NCI-H1048 (cell line): ENCODE measurements at places on chromosomes 7 and 10.

GRCh38 chr10:80382989-80383388, 25.4 kb upstream of the PRXL2A start:
- no peak for DNase-seq

GRCh38 chr7:146902728-146903127, 786.1 kb downstream of the CNTNAP2 start:
- no peak for DNase-seq

DNA sequence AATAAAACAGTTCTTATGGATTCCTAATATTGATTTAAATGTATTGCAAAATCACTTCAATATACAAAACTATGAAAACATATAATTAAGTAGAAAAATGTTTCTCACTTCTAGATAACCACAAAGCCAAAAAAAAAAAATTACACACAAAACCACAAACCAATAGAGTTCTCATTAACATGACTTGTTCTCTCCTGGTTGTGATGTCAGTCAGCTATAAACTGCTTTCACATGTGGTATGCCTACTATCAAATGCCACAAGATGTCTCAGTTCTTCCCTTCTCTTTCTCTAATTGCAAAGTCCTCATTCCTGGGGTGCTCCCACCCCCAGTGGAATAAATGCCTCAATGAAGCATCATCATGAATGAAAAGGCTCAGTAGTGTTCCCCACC, 16.6 kb downstream of the GNAI1 start:
- DNase-seq: no peak

GRCh38 chr7:122885583-122886356, 490 bp downstream of the CADPS2 start:
- DNase-seq: no peak

- no peak for DNase-seq
These were observed 279.2 kb upstream of the MKI67 start for GRCh38 chr10:128405450-128405849.

DNA sequence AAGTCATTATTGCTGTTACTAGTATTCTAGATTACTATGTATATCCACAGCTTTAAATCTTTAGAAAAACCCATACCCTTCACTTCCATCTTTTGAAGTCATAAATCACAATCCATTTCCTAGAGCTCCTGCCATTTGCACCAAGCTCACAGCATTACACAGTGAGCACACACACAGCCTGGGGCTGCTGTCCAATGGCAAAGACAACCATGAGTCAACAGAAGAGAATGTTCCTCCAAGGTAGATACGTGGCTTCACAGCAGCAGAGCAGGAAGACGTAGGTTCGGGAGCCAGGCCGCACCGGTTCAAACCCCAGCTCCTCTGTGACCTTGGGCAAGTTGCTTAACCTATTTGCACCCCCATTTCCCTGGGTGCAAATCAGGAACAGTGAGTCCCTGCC, 234.6 kb downstream of the DIP2C start:
- no peak for DNase-seq

- DNase-seq: no peak
These were observed 192.1 kb downstream of the CELF2 start for GRCh38 chr10:11209830-11210181.

DNA sequence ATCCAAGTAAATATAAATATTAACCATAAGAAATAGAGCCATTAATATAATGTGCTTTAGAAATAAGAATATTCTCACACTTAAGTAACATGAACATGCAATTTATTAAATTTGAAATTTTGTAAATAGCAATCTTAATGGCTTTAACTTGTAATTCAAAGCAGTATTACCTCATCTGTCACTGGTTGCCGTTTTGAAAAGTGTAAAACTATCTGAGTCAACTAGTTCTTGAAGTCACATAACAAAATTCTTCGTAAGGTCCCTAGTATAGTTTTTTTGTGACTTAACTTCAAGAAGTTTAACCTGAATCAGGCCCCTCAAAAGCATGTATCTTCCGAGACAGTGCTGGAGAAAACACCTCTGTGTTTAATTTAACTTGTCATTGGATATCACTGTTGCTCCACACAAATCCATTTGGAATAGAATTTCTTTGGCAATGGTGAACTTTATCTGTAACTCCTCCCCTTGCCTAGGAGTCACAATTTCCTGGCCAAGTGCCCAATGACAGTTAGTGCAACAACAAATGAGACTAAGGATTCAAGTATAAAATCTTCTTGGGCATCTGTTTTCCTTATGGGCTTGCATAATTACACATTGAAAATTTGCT, 47.1 kb downstream of the NT5C2 start:
- no peak for DNase-seq

DNA sequence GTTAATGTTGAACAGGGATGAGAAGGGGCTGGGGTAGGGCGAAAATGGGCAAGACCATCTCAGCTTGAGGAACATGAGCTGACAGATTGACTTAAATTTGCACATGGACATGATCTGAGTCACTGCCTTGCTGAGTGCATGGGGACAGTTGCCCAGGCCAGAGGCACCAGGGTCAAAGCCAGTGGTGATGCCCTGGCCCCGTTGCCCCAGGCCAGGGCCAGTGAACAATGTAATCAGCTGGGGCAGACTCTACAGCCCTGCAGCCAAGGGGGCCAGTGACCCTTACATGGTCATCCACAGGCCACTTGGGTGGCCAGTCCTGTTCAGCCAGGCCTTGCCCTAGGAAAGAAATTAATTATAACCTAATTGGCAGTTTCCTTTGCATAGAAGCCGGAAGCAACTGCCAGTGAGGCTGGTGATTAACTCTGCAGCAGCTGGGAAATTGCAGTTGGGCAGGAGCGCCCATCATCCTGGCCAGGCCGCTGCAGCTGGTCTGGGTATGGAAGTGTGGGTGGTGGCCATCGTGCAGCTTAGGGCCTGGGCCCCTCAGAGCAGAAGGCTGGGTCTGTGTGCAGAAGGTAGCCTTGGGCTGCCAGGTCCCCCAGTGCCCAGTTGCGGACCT, 9.6 kb downstream of the RET start:
- no peak for DNase-seq

DNA sequence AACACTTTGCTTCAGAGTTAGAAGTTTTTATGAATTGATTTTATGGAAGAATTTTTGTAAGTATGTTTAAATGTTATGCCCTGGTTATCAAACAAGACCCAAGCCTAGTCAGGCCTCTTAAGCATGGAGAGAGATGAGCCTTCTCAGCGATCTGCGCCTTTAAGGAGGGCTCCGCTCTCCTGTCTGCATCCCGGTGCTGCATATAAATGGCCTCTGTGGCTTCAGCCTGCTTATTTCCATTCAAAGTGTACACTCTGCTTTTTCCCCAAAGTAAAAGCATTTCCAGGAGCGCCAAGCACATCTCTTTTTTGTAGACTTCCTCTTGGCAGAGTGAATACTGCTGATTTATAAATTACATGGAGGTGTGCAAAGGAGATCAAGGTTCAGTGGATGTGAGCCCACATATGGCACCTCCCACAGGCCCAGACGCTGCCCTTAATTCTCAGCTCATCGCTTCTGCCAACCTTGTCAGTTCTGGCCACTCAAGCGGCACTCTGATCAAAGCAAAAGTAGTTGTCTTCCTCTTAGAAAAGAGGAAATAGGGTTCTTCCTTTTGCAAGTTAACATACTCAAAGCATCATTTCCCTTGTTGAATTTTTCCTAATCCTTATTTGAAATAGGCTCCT, 70.0 kb upstream of the SFMBT2 start:
- DNase-seq: no peak

GRCh38 chr10:126931544-126931943, 26.3 kb downstream of the DOCK1 start:
- no peak for DNase-seq

DNA sequence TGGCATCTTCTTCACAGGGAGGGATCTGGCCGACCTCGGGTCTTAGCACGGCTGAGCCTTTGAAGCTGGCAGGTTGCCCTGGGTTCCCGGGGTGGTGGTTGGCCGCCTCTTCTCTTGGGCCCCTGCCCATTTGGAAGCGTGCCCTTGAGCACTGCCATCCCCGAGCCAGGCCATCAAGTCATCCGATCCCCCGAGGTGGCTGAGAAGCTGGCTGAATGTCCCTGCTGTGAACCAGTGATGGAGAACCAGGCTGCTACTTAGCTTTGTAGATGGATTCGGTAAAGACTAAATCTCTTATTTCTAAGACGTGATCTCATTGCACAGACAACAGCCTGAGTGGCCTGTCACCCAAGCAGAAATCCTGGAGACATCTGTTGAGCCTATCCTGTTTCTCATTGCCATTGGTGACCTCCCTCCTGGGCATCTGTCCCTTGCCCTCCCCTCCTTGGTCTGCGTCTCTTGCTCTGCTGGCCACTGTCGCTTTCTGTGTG, 74.3 kb downstream of the GRK5 start:
- no peak for DNase-seq

- no peak for DNase-seq
These were observed 259.3 kb downstream of the HTR7 start for GRCh38 chr10:90598513-90598912.

- no peak for DNase-seq
These were observed 97.9 kb downstream of the RAB18 start for GRCh38 chr10:27601946-27602538.

GRCh38 chr7:47310020-47310419, 271.9 kb downstream of the TNS3 start:
- DNase-seq: no peak

GRCh38 chr10:120076996-120077706, 184.6 kb downstream of the SEC23IP start:
- DNase-seq: no peak

DNA sequence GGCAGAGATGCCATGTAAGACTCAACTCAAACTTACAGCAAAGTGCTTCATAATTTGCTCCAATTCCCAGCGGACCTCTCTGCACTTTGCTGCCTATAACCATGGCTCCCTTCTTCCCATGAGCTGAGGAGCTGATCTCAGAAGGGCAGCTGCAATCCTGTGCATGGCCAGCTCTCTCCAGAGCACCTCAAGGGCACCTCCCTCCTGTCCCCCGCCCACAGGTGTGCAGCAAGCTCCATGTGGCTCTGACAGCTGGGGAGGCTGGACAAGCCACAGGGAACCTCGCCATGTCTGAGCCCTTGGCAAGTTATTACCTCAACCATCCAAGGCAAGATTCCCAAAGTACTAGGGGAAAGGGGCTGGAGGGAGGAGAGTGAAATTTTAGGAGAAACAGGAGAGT, 61.1 kb upstream of the DDC start:
- no peak for DNase-seq

GRCh38 chr7:148563583-148564274, 26.8 kb upstream of the C7orf33 start:
- no peak for DNase-seq

- no peak for DNase-seq
These were observed 22.8 kb downstream of the CDK14 start for GRCh38 chr7:90618876-90619275.

DNA sequence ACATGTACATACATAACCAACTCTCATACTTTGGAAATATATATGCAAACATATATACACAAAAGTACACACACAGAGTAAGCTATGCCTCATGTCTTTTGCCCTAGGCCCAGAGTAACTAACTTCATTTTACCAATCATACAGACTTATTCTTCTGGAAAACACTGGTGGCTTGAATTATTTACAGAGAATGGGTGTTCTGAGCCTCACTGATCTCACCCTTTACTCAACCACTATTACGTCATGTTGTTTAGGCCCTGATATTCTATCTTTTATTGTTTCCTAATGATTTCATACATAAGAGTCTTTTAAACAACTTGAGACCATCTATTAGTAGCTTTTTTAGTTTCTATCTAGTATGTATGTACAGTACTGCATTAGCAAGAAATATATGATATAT, 43.0 kb downstream of the ANK3 start:
- DNase-seq: no peak

DNA sequence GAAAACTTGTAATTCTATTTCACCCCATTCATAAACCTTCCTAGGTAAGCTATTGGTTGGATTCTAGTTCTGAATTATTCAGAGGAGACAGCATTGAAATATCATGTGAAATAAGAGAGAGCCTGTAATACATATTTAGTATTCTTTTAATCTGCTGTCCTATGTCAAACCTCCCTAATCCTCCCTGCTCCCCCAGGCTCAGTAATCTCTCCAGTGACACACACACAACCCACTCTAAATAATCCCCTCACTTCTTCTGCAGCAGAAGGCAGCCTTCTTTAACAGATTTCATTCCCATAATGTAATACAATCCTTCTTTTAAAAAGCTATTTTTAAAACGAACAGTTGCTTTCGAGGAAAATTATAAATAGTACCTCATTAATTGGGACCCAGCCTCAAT, 639.7 kb upstream of the AUTS2 start:
- DNase-seq: no peak

- no peak for DNase-seq
These were observed 27.6 kb upstream of the CTNNA3 start for GRCh38 chr10:67723601-67724000.

DNA sequence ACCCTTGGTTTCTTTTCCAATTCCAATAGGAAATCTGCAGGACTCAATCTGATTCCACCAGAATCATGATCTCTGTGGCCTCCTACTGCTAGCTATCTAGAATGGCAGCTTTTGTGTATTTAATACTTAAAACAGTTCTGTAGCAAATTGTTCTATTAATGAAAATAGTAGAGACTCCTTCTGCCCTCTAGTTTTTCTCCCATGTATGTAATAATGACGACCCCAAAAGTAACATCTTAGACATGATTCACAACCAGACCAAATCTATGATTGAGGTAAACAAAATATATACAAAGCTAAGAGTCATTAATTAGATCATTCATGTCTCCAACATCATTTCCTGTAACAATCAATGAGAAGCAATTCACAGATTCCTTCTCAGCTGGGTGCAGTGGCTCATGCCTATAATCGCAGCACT, 259.1 kb upstream of the MKLN1 start:
- no peak for DNase-seq

- DNase-seq: no peak
These were observed 1297.2 kb upstream of the LRRTM3 start for GRCh38 chr10:65628493-65629139.

DNA sequence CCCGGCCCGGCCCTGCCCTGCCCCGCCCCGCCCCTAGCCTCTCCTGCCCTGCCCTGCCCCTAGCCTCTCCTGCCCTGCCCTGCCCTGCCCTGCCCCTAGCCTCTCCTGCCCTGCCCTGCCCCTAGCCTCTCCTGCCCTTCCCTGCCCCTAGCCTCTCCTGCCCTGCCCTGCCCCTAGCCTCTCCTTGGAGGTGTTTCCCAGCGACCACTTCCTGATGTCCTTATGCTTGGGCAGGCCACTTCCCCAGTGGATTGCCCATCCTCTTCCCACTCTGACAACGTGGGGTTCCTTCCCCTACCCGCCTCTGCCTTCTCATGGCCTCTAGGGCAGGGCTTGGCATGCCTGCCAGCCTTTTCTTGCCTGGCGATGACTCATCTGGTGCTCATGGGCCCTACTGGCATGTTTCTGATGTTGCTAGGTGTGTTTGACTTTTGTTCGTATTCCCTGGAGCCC, 21.2 kb downstream of the PRXL2A start:
- no peak for DNase-seq

DNA sequence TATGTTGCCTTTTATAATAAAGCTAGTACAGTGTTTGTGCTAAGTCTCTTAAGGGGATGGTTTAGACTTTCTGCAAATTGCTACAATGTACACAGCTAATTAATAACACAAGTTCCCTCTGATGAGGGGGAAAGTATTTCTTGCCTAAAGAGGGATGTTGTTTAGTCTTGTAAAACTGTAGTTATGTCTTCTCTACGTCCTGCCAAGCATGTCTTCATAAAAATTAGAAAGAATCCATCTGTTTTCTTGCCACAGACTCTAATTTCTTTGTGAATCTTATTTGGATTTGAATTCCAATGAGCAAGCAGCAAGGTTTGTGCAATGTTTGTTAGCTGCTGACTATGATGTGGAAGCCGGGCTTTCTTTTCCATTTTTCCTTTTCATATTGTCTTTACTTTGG, 28.2 kb downstream of the ADARB2 start:
- DNase-seq: no peak
